CD4-positive, alpha-beta T cell treated with Interleukin-1 beta for 1 hour (primary cell): ENCODE measurements at places on chromosomes 3 and 15.

DNA sequence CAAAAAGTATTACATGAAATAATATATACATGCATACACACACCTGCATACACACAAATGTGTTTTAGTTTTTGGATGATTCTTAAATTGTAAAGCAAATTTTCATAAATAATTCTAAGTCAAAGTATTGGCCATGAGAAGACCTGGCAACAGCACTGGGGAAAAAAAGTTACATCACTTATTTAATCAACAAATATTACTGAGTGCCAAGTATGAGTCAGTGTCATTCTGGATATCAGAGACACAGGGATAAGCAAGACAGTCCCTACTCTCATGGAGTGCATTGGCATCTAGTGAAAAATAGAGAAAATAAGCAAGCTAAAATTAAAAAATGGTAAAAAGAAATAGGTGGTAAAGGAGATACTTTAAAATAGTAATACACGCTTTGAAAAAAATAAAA, 29.4 kb upstream of the GUCA1C start:
- no peak for DNase-seq

- no peak for DNase-seq
Measured at GRCh38 chr15:101436526-101436925, 53.0 kb downstream of the PCSK6 start.

DNA sequence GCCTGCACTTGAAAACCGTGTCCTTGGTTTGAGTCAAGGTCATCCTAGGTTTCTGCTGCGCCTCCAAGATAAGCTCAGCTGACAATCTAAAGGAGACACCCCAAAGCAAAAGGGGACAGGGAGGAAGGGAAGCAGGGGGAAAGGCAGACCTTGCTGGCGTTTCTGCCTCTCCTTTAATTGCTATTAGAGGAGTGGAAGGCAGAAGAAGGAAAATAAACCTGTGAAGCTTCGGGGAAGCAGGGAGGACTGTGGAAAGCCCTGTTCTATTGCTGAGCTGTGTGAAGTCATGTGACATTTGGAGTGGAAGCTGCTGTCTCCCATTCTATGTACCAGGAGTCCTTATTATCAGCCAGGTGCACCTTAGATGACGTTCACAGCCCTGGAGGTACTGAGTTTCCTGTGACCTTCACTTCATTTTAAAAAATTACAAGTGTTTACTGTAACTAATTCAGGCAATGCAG, 21.5 kb upstream of the CHD2 start:
- DNase-seq, result no peak

- no peak for DNase-seq
Measured at GRCh38 chr15:101250341-101250831, 1.5 kb downstream of the CHSY1 start.

DNA sequence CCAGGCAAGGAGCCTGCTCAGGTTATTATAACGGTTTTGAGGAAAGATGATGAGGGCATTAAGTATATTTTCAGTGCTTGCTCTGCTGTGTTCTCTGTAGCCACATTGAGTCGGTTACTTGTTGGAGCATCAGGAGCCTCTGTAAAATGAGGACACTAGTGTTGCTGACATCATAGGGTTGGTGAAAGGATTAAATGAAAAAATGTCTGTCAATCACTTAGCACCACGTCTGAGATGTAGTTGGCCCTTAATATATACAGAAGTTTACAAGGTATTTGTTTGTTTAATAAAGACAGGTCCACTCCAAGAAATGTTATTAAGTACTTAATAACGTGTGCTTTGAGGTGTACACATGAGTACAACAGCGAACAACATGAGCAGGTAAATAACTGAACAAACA, 735 bp upstream of the SLC25A26 start:
- DNase-seq, result no peak

DNA sequence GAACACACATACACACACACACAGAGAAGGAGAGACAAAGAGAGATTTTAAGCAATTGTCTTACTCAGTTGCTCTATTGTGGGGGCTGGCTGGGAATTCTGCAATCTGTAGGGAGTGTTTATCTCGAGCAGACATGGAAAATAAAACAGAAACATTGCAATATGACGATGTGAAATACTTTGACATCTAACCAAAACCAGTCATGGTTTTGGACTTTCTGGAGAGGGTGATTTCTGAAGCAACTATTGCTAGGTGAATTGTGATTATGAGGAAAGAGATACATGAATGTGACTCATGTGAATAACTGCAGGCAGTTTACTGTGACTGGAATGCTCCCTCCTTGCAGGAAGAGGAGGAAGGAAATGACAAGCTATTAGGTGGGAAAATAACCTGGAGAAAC, 12.3 kb upstream of the PHLDB2 start:
- no peak for DNase-seq

DNA sequence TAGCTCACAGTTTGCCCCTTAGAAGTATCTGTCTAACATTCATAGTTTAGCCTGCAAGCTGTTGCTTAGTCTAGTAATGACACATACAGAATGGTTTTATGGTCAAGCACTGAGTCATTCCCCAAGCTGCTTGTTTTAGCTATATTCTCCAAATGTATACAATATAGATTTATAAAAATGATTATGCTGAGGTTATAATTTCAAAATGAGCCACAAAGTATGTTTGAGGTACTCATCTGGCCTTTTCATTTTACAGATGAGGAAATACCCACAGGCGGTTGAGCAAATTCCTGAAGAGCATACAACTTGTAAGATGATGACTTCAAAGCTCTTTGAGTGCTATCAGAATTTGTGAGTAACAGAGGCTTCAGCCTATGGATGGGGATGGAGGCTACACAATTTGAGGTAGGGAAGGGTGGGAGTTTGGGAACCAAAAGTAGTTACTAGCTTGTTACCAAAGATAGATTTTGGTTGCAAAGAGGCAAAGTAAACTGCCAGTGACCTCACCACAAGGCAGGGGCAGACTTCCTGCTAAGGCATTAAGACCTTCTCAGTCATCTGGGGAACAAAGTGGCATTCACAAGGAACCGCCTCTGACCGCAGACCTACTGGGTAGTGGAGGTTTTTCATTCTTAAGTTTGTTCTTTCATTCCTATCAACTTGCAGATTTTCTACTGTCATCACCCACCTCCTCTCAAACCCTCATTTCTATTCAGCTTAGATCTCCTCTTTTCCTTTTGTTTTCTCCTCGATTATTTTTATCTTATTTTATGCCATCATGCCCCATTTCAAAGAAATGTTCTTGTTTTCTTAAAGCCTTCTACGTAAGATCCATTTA, 257.2 kb upstream of the NECTIN3 start:
- DNase-seq, result peak; percentile 6

DNA sequence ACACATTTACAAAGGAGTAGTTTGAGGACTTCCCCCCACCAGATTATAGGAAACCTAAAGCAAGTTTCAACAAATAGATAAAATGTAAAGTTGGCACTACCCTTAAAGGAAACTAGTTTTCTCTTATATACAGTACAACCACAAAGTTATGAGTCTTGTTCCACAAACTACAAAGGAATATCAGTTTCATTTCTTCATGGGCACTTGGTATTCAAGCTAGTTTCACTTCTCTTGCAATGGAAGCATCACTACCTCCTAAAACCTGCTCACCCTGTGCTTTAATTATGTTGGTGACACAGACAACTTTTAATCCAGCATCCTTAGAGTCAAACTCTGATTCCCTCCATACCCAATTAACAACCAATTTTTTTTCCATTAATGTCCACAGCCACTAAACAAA, 707.0 kb downstream of the ROBO2 start:
- DNase-seq, result no peak

- DNase-seq, result peak; percentile 71
Measured at GRCh38 chr15:79977431-79978054, 6.5 kb upstream of the BCL2A1 start.

DNA sequence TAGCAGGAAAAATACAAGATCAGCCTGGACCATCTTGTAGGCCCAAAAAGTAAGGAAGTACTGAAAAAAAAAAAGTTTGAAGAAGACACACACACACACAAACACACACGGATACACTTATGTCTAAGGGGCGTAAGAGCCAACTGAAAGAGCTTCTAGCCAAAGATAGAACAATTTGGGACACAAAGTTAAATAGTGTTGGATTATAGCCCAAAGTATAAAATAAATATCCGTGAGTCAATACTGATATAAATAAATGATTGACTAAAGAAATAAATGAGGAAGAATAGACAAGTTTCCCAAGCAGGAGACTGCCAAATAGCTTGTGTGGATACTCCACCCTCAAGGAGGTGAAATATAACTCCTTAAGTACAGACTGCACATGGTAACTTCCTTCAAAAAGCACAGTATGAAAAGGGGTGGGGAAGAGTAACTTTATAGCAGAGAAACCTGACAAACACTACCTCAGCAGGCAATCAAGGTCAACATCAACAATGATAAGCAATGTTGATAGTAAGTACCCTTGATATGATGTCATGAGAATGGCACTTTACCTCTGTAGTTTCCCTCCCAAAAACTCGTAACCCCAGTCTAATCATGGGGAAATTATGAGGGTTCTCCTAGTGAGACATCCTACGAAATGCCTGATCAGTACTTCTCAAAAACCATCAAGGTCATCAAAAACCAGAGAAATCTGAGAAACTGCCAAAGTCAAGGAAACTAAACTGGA, 187.3 kb upstream of the ATP11B start:
- DNase-seq, result no peak

- DNase-seq, result peak; percentile 60
Measured at GRCh38 chr15:84878504-84878903, 6.0 kb upstream of the SLC28A1 start.

DNA sequence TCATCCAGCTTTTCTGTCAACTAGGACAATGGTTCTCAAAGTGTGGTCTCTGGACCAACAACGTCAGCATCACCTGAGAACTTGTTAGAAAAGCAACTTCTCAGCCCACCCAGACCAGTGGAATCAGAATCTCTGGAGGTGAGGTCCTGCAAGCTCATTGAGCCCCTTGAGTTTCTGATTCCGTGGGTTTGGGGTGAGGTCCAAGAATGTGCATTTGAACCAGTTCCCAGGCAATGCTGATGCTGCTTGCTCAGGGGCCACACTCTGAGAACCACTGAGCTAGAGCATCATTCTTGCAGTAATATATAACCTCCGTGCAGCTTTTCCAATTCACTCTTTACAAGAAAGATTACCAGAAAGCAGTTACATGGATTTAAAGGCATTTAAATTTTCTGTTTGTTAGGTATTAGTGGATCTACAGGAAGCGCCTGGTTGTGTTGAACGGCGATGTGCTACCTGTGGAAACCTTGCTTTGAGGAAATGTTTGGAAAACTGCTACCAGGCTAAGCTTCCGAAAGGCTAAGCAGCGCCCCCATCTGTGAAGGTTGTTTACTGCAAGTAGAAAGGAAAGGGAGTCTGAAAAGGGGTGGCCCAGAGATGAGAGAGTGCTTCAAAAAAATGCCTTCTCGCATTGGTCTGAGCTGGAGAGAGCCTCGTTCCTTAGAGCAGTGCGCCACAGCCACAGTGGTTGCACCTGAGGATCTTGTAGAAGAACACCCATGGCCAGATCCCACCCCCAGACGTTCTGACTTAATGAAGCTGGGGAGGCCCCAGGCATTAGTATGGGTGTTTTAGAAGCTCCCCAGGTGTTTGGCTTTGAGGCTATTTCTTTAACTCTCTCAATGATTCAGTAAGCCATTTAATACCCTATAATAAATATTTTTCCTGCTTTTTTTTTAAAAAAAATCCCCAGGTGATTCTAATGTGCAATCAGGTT, 50.0 kb downstream of the RLBP1 start:
- DNase-seq, result peak; percentile 39

DNA sequence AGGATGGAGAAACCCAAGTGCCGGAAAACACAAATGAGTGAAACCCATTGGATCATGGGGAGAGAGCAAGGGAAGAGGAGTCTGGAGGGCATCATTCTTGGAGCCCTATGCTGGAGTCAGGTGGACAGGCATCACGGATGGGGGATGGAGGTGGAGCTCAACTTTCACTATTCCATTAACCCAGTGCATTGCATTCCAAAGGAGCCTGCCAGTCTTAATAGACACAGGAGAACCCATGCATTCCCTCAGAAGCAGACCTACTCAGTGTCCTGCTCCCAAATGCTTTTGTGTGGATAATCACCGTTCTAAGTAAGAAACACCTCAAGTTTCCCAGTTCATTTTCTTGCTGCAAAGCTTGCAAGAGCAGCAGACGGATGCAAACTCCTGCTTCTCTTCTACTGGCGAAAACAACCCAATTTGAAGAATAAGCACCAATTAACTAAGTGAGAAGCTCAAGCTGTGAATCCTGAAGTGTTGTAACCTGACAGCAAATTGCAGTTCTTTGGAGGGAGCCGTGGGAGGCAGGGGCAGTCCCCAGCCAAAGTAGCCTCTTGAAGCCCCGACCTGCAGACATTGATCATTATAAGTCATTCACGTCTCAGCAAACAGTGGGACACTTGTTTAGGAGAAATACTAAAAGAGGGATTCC, 25.3 kb downstream of the SEMA5B start:
- DNase-seq, result no peak

DNA sequence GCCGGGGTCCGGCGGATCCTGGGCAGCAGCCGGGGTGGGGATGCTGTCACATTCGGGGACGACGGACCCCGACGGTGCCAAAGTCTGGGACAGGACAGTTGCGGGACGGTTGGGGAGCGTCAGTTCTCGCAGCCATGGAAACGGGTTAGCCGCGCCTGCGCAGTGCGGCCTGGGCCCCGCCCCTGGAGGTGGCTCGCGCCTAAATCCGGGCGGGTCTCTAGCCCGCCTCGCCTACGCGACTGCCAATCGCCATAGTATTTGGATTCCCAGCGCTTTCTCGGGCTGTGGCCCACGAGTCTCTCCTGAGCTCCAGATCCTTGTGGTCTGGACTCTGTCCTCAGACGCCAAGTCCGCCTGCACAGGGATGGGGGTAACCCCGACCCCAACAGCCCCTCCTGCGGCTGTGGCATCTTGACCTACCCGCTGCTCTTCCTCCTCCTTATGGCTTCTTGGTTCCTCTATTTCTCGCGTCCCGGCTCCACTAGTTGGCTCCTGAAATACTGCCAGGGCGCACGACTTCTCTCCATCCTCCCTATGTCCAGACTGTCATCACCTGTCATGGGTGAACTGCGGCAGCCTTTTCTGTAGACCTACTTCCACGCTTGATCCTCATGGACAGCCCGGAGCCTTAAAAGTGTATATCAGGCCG, at the start of gene ZMYND10:
Gene ZMYND10 (minus strand): TSS at position 147 of the 649 bp plus-strand sequence. CDS start 153 bp downstream, outside the sequence.
- DNase-seq, result peak; percentile 80

DNA sequence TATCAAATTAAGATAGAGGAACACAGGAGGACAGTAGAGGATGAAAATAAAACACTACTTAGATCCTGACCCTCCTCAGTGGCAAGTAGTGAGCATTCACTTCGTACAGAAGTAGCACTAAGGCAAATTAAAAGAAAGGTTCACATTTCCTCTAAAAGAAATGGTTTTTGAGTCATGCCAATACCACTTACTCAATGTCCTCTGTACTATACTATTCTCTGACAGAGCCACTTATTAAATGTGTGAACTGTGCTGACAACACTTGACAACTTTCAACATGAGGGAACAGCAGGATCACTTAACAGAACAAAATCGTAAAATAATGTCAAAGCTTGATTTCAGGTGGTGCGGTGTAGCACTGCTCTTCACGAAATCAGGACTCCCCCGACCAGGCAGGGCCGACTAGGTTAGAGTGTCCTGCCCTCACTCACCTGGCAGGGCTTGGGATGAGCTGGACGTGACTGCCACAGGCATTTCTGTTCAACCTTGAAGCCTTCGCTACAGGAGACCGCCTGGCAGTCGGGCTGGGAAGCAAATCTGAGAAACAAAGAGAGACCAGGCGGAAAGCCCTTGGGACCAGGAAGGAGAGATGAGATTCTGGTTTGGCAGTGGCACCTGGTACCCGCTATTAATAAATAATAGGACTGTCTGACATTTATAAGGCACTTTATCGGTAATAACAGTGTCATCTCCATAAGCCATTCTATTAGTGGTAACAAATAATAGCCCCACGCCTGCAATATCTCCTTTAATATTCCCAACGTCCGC, 611 bp upstream of the SLC27A2 start:
- DNase-seq, result no peak
